ENCODE measurements at places on chromosomes 3 and 15. TPM values are rescaled to one million over a fixed set of nuclear protein-coding genes. Genes with fewer than 3 reads are reported as not detected.

- no peak for DNase-seq
Observed at GRCh38 chr3:152591515-152591914, 243.4 kb upstream of the P2RY1 start.

Gene SLC38A3
- total RNA-seq = not detected

- no peak for DNase-seq
Observed at GRCh38 chr3:11591002-11591355, 52.7 kb downstream of the VGLL4 start.

DNA sequence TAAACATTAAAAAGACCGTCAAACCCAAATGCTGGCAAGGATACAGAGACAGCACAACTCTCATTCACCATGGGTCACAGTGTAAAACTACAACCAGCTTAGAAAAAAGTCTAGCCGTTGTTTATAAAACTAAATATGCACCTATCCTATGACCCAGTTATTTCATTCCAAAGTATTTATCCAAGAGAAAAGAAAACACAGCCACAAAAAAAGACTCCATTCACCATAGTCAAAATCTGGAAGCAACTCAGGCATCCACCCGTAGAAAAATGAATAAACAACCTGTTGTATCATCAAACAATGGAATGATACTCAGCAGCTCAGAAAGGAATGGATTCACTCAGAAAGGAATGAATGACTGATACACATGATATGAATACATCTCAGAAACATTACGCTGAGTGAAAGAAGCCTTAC, 28.6 kb downstream of the PLD1 start:
- DNase-seq = no peak

GRCh38 chr3:160754371-160754854, 1.6 kb upstream of the PPM1L start:
- peak; percentile 35 for DNase-seq

- DNase-seq = no peak
Observed at GRCh38 chr3:29644956-29645636, 364.2 kb downstream of the RBMS3 start.

DNA sequence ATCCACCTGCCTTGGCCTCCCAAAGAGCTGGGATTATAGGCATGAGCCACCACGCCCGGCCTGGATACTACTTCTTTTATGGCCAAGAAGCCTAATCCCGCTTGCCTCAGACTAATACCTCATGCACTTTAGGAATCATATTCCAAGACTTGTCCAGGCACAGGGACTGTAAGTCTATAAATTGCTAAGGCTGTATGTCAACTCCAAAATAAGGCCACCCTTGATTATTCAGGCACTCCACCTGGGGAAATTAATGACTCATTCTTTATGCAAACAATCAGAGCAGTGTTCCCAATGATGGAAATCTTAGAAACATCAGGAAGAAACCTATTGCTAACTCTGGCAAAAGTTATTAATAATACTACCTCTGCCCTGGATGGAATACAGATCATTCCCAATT, 98.4 kb downstream of the ERC2 start:
- no peak for DNase-seq

Gene CASR
- total RNA-seq = 0.15 TPM

Gene VPS33B
- total RNA-seq = 20.8 TPM

Gene FAM240A
- not detected for total RNA-seq

Gene USP19
- 61.2 TPM for total RNA-seq

Gene CELF6
- total RNA-seq = 0.58 TPM

Gene CCDC50
- total RNA-seq = 15.5 TPM

Gene GLDN
- not detected for total RNA-seq

- DNase-seq = no peak
Observed at GRCh38 chr3:118692416-118692815, 342.2 kb downstream of the IGSF11 start.

DNA sequence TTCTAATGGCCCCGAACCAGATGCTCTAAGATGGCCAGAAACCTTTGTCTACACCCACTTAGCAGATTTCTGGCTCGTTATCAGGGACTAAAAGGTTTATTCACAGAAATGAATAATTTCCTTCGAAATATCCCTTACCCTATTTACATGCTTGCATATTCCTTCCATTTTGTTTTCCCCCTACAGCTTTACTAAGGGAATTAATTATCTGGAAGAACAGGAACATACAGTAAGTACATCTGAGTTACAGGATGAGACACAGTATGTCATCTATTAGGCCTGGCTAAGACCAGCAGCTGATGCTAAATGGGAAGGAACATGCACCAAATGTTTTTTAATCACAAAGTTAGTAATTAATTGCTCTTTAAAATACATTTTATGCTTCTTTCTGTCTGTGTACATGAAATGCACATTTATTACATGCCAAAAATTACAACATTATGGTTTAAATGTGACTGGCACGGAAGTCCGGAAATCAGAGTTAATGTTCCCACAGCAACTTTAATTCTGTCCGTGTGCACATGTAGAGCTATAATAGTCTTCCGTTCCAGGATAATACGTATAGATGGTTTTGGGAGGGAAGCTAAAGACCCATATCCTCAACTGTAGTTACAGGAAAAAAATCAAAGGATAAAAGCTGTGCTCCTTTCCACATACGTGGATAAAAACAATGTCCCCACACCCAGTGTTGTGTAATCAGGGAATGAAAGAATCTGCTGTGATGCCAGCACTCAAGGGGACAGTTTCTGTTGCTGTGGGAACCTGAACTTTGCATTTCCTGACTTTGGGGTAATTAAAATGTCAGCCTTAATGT, 82.0 kb downstream of the TIGIT start:
- DNase-seq = no peak

DNA sequence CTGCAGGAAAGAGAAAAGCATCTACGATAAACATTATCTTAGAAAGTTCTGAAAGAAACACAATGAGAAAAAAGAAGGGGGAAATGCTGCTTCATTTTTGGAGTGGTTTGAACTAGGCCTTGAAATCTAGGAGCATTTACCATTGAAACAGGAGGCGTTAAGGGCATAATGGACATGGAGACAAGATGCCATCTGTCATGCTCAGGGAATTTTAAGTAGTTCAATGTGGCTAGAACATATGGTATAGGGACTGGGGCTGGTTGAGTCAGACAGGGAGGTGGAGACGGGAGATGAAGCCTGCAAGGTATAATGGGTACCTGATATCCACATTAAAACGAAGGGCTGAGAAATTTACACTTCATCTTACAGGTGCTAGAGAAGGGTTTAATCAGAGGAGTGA, 10.4 kb upstream of the PLAAT1 start:
- DNase-seq = no peak

- DNase-seq = no peak
Observed at GRCh38 chr15:66954601-66955000, 110.8 kb upstream of the SMAD3 start.

Gene TUBGCP5
- 13.2 TPM for total RNA-seq

- DNase-seq = no peak
Observed at GRCh38 chr3:111709645-111710044, 114.5 kb upstream of the ZBED2 start.

GRCh38 chr15:37788767-37789396, 145.6 kb upstream of the TMCO5A start:
- DNase-seq = no peak

GRCh38 chr3:109440353-109440752, 103.0 kb upstream of the DPPA4 start:
- no peak for DNase-seq

- no peak for DNase-seq
Observed at GRCh38 chr15:58777107-58777506, 6.0 kb downstream of the MINDY2 start.

- no peak for DNase-seq
Observed at GRCh38 chr15:57686657-57687056, 19.9 kb upstream of the POLR2M start.

DNA sequence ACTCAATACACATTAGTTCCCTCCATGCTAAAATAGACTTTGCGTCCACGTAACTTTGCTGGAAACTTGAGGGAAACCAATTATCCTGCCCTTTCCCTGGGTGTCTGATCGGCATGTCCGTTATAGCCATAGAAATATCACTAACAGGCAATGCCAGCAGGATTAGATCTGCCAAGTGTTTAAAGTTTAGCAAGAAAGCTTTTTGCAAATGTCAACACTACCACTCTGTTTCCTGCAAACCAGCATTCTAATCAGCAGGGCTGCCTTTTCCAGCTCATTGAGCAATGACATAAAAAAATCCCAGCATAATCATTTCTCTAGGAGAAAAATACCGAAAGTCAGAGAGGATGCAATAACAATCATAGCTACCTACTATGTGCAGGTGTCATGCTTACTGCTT, 60.9 kb downstream of the NOX5 start:
- DNase-seq = no peak

DNA sequence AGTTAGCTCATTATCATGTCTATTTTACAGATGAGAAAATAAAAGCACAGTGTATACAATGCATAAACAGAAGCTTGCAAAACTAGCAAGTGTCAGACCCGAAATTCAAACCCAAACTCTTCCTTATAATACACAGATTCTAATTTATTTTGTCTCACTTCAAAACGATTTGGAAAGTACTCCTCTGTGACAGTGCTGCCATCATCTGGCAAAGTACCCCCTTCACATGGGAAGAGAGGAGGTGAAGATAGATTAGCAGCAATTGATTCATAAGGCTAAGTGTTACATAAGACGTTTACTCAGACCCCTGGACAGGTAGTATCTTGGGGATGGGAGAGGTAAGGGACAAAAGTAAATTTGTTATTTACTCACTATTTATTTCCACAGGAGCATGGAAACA, 744.0 kb upstream of the SGO1 start:
- no peak for DNase-seq

GRCh38 chr3:69161587-69162307, 39.4 kb upstream of the LMOD3 start:
- DNase-seq = peak; percentile 42

DNA sequence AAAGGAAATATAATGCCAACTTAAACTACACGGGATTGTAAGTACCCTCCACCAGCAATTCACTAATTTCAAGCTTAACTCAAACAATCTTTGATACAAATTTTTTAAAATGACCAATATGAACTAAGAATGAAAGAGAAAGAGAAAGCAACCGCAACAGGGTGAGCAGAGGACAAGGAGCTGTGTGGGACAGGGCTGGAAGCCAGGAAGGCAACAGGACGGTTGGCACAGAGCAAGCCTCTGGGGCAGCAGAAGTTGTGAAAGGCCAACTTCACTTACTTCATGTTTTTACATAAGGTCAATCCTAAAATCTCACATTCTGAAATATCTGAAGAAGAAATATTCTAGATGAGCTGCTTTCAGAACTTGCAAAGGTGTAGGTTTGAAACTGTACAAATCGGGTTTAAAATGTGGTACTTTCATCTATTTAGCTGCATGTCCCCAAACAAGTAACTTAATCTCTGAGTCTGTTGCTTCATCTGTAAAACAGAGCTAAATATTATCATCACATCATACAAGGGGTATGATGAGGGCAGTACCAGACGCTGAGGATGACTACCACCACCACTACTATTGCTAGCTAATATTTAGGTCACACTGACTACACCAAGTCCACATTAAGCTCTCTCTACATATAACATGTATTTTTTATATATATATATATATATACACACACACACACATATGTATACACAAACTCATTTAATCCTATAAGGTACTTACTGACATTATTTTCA, 101.7 kb downstream of the IGSF11 start:
- no peak for DNase-seq
